ENCODE measurements at places on chromosomes 5 and 9.

GRCh38 chr9:114006931-114007691 is 71.0 kb downstream of the AMBP start:
- no peak for DNase-seq

GRCh38 chr5:146082798-146083197 is 22.6 kb downstream of the PLAC8L1 start:
- DNase-seq, result no peak

GRCh38 chr5:178419196-178419595 is 171.0 kb downstream of the COL23A1 start:
- no peak for DNase-seq

GRCh38 chr9:2210201-2210600 is 195.1 kb downstream of the SMARCA2 start:
- peak; percentile 48 for DNase-seq

GRCh38 chr5:66813306-66813705 is 217.1 kb downstream of the MAST4 start:
- DNase-seq, result no peak

DNA sequence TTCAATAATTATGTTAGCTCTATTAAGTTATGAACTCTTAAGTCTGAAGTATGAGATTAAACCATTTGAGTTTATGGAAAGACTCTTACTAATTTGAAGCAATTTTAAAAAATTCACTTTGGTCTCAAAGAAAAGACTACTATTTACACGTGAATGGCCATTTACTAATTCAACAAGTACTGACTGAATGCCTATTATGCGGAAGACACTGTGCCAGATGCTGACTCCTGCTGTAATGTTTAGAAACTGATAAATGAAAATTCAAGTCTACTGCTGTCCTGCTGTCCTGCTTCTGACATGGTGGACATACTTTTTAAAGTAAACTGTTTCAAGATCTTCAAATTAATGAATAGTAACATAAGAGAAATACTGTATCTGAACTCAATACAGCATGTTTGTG is 116.2 kb downstream of the MPDZ start:
- no peak for DNase-seq

DNA sequence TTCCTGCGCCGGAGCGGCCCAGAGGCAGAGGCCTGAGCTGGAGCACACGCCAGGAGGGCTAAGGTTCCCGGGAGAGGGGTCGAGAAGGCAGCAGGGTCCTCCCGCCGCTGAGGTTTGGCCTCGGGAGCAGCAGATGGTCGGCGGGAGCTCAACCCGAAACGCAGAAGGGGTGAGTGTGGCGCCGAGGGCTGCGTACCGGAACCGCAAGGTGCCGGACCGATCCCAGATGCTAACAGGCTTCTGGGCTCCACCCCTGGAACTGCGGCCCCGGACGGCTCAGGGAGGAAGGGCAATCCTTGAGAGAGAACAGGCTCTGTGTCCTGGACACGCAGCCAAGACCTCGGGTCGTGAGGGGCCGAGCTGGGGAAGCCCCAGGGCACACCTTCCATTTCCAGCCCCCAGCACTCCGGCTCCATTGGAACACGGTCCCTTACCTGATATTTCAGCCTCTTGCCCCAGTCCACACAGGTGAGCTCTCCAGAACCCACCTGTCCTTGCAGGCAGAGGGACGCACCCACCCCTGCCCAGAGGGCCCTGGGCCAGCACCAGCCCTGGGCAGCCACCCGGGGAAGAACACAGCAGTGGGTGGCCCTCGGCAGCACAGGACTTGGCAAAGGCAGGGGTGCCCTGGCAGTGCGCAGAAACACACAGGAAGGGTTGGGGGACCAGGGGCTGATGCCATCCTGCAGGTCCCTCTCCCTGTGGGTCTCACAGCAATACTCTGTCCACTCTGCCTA is 1.4 kb downstream of the LHX3 start:
- DNase-seq, result no peak

DNA sequence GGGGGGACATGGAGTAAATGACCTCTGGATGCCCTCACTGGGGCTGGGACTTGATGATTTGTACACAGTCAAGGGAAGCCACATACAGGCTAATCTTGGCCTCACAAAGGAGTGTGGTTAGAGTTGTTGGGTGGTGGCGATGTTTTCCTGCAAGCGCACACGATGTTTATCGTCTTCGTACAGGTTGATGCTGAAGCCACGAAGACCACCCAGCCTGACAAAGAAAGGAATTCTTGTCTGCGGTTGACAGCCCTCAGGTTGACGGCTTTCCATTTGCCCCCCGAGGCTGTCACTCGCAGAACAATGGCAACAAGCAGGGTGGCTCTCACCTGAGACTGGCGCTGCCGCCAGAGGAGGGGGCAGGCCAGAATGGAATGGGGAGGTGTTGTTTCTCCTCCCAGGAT is 14.1 kb upstream of the XPA start:
- no peak for DNase-seq

- no peak for DNase-seq
Measured at GRCh38 chr9:93669116-93669957, 93.0 kb downstream of the PHF2 start.

- peak; percentile 38 for DNase-seq
Measured at GRCh38 chr9:22528485-22528884, 81.9 kb downstream of the DMRTA1 start.

DNA sequence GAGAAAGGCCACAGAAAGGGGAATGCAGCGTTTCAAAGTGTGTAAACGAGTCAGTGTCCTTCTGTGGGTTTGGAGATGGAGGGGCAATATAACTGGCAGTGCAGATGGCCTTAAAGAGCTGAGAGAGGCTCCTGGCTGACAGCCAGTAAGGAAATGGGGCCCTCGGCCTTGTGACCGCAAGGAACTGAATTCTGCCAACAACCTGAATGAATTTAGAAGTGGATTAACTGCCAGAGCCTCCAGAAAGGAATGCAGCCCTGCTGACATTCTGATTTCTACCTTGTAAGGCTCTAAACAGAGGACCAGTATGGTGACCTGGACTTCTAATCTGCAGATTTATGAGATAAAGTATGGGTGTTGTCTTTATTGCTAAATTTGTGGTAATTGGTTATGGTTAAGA is 17.5 kb upstream of the NREP start:
- peak; percentile 79 for DNase-seq

DNA sequence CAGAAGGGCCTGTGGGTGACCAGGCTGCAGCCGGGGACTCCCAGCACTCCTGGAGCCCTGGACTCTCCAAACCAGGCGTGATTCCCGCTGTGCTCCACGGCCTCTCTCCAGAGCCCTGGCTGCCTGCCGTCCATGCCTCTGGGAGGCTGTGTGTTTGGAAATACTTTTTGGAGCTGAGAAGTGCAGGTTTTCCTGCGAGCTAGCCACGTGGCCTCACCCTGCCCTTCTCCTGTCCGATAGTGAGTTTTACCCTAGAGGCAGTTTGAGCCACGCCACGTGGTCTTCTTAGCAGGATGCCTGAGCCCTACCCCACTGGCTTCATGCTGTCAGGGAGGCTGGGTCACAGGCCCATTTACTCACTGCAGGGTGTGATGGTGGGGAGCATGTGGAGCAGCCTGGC is 71.3 kb downstream of the COL5A1 start:
- no peak for DNase-seq

GRCh38 chr5:9452181-9452580 is 93.7 kb downstream of the SEMA5A start:
- no peak for DNase-seq

DNA sequence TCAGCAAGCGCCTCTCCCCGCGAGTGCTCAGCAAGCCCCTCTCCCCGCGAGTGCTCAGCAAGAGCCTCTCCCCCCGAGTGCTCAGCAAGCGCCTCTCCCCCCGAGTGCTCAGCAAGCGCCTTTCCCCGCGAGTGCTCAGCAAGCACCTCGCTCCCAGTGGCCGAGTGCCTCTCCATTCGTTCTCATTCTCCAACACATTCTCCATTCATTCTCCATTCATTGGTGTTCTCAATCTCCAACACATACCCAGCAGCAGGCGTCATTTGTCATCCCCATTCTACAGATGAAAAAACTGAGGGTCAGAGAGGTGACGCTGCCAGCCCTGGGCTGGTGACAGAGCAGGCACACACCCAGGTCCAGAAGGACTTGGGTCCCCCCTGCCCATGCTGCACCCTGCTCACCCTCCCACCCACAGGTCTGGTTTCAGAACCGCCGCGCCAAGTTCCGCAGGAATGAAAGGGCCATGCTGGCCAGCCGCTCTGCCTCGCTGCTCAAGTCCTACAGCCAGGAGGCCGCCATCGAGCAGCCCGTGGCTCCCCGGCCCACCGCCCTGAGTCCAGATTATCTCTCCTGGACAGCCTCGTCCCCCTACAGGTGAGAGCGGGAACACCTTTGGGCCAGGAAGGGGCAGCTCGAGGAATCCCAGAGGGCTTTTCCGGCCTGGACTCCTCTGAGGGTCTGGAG is 32.5 kb downstream of the PTGES start:
- DNase-seq, result no peak

GRCh38 chr5:94977437-94977836 is 307.5 kb downstream of the MCTP1 start:
- no peak for DNase-seq

DNA sequence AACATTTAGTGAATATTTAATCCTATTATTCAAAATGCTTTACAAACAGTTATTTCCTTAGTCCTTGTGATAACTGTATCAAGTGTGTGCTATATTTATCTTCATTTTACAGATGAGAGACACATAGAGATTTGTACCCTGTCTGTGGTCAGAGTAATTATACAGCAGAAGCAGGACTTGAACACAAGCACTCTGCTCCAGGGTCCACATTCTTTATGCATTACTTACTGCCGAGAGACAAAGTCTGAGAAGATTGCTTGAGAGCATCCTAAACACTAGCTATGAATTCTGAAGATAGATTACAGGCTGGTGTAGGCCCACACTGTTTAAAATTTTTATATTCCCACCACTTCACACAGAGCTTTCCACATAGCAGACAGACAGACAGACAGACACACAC is 926.1 kb upstream of the DMAC1 start:
- peak; percentile 59 for DNase-seq

DNA sequence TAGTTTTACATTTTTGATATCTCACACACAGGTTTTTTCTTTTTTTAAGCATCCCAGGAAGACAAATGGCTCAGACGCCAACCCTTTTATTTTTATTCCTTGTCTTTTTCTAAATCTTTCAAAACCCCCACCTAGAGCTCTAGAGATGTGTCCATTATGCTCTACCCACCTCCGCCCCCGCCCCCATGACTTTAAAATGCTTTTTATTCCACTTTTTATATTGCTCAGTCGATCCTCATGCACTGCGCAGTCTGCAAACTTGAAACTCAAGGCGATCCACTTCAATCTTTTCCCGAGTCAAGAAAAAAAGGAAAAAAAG is 411 bp upstream of the MAT2B start:
- no peak for DNase-seq

- peak; percentile 40 for DNase-seq
Measured at GRCh38 chr5:14298126-14298847, 155.1 kb downstream of the TRIO start.

- no peak for DNase-seq
Measured at GRCh38 chr5:56147659-56148230, 85.4 kb downstream of the ANKRD55 start.

GRCh38 chr5:128774605-128775004 is 190.7 kb upstream of the SLC27A6 start:
- no peak for DNase-seq

DNA sequence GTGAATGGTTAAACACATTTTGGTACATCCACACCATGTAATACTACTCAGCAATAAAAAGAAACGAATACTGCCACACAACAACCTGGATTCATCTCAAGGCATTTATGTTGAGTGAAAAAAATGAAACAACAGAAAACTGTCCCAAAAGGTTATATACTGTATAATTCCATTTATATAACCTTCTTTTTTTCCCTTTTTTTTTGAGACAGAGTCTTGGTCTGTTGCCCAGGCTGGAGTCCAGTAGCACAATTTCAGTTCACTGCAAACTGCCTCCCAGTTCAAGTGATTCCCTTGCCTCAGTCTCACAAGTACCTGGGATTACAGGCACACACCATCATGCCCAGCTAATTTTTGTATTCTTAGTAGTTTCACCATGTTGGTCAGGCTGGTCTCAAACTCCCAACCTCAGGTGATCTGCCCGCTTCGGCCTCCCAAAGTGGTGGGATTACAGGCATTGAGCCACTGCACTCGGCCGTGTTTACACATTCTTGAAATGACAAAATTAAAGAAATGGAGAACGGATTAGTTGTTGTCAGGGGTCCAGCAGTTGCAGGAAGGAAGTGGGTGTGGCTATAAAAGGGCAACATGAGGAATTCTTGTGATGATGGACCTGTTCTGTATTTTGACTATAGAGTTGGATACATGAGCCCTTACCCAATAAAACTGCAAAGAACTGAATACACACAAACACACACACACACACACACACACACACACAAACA is 17.4 kb downstream of the PPP6C start:
- DNase-seq, result peak; percentile 29

- DNase-seq, result no peak
Measured at GRCh38 chr9:71213633-71214032, 92.2 kb upstream of the TRPM3 start.

DNA sequence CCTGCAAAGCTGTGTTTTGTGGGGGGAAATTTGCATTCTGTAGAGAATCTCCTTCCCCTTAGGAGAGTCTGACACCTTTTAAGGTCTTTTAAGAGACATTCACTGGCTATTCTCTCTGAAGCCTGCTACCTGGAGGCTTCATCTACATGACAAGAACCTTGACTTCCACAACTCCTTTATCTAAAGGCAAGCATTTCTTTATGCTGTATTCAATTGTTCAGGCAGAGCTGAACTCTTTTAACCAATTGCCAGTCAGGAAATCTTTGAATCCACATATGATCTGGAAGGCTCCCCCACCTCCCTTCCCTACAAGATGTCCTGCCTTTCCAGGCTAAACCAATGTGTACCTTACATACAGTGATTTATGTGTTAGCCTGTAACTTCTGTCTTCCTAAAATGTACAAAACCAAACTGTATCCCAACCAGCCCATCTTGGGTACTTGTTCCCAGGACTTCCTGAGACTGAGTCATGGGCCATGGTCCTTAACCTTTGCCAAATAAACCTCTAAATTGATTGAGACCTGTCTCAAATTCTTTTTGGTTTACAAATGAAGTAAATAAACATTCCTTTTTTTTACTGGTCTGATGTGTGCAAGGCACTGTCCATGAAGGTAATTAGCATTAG is 9.9 kb downstream of the C9orf85 start:
- no peak for DNase-seq

GRCh38 chr9:134325813-134326723 is at the start of gene RXRA:
TSS of gene RXRA (plus strand) at chr9:134326455. CDS start at chr9:134326632, 177 bp downstream.
- peak; percentile 94 for DNase-seq

GRCh38 chr5:131019111-131019510 is 145.9 kb downstream of the HINT1 start:
- no peak for DNase-seq

DNA sequence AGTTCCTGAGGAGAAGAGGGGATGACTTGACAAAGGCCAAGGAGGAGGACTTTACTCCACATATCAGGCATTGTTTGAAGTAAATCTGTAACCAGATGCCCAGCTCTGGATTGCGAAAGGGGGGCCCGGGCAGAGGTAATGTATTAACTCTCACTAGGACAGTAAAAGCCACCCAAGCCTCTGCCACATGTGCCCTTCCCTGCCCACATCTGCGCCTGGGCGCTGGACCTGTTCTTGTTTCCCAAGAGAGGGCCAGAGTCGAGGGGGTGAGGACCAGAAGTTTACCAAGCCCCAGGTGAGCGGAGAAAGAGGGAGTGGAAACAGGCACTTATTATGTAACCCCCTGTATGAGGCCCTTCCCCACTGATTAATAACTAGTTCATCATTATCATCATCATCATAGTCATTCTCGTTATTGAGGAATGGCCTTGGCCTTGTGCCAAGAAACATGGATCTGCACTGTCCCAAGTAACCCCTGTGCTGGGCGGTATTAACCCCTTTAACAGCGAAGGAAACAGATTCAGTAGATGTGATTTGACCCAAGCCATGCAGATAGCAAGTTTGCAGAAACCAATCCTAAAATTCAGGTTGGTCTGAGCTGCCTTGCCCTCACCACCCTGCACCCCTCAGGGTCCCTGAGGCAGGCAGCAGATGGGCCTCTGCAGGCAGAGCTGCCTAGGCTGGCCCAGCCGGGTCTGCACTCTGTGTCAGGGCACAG is at the start of gene SLC23A1:
SLC23A1 (minus strand) TSS at position 23 of the 718 bp plus-strand sequence. CDS start 44 bp downstream, outside the sequence.
- DNase-seq, result no peak

Data from fibroblast of skin of right biceps (primary cell).